Stimulated activated CD4-positive, alpha-beta T cell treated with anti-CD3 and anti-CD28 coated beads, Interleukin-2, amount 100 ng/mL, for 24 hours (primary cell): ENCODE measurements at places on chromosomes 5 and 9.

DNA sequence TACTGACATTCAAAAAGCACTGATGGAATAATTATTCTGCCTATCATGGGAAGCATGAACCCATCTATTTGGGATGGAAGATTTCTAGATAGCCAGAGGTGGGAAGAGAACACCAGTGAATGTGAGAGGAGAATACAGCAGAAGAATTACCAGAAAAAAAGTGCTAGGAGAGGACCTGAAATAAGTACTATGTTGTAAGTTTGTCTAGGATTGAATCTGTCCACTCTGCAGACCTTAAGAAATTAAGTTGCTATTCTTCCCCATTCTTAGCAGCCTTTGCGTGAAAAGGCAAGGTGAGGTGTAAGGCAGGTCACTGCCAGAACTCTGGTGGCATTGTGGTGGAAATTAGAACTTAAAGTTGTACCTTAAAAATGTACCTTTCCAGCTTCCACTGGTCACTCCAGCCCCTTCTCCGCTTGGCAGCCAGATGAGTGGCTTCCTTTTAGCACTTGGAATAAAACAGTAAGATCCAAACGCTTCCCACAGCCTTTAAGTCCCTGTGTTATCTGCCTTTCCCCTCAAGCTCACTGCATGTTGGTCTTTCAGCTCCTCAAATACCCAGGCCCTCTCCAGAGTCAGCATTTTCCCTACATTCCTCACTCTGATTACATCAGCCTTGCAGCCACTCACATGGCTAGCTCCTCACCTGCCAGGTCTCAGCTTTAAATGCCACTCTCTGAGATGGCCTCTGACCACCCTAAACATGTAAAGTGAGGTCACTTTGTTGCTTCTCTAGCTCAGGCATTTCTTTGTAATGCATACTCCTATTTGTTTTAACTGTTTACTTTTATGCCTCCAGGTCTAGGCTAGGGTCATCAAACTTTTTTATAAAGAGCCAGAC is 253.0 kb downstream of the EPB41L4A start:
- DNase-seq = no peak

- no peak for DNase-seq
Observed at GRCh38 chr5:111929867-111930266, 172.9 kb upstream of the NREP start.

- DNase-seq = no peak
Observed at GRCh38 chr9:125626187-125626586, 80.8 kb downstream of the MAPKAP1 start.

DNA sequence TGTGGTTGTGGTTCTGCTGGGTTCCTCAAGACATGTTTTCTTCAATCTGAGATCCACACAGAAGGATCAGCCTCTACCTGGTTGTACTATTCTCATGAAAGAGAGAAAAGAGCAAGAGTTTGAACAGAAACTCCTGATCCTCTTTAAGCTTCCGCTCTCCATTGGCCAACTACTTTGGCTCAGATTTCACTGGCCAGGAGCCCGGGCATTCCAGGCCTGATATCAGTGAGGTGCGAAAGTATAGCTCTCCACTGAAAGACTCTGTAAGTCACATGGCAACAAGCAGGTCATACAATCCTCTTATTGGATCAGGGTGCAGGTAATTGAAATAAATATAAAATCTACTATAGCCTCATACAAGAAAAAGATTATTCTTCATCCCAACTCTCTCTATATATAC is 920.5 kb downstream of the TLE4 start:
- DNase-seq = no peak

- no peak for DNase-seq
Observed at GRCh38 chr5:42570966-42571960, 148.0 kb downstream of the GHR start.

- no peak for DNase-seq
Observed at GRCh38 chr9:126222363-126222834, 104.2 kb upstream of the MVB12B start.

DNA sequence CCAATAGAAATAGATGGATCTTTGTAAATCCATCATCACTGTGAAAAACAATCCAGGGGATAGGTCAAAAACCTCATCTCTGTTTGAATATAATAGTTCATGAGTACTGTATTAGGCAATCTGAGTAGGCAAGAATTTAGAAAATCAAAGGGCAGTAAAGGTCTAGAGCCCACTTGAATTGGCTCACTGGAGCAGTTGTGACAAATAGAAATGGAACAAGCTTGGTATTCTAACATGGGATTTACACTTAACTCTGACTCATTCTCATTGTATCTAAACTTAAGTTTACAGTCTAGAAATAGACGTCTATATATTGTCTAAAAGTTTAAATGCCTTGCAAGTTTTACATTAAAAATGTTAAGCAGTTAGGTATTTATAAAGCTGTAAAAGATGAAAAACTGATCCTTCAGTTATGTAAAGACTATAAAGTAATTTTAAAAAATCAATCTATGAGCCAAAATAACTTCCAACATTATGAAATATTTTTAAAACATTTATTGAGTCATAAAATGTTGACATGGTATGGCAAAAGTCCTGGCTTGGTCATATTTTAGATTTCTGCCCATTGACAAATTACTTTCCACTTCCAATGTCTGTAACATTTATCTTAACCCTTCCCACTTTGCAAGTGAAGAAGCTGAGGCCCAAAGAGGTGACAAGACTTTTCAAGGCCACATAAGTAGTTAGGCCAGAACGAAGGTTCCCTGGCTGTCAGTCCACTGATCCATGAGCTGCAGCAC is 203.7 kb upstream of the NREP start:
- no peak for DNase-seq

DNA sequence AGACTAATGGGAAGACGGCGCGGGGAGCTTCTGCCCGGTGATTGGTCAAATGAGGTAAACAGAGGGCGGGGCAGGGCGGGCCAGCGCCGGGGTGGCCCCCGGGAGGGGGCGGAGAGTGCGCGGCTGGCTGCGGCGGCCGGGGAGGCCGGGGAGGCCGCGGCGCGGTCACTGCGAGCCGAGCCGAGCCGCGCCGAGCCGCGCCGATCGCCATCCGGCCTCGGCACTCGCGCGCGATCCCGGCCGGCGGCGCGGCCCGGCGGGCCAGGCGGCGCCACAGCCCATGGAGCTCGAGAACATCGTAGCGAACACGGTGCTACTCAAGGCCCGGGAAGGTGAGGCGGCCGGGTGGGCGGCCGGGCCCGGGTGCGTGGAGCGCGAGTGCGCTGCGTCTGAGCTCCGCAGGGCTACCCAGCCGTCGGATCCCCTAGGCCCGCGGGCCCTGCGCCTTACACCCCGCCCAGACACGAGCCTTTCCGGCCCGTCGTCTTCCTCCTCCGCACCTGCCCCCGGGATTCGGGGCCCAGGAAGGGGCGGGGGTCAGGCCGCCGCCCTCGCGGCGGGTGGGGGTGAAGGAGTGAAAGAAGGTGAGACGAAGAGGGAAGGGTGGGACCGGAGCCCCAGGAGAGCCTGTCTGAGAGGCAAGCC is at the start of gene GRK6:
Gene GRK6, plus strand, starts transcription at position 111 of the 645 bp plus-strand sequence. Its CDS starts 170 bp downstream, at position 281.
- DNase-seq = peak; percentile 75

DNA sequence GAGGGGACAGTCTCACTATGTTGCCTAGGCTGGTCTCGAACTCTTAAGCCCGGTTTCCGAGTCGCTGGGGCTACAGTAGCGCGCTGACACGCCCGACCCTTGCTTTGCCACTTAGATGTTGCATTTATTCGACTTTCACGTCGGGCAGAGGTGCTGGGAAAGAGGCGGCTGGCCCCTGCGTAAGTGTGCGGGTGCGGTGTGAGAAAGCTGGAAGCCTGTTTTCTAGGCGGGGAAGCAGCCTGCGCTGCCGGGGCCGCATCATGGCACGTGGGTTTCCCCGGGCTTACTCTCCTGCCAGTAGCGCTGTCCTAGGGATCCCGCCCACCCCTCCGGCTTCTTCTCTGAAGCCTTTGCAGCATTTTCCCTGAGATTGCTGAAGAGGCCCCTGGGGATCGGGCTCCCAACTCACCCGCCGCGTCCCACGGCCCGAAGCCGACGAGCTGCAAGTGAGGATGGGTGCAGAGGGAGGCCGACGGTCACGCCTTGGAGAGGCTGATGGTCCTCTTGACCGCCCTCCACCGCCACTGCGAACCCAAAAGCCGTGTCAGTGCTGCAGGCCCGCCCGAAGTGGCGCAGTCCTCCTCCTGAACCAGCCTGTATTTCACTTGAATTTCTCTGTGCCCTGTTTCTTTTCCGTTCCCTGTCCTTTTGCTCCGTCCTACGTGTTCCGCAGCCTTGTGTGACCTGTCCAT is 5.8 kb upstream of the TRIM41 start:
- DNase-seq = peak; percentile 66

- peak; percentile 27 for DNase-seq
Observed at GRCh38 chr5:149656576-149657182, 73.4 kb upstream of the PPARGC1B start.

DNA sequence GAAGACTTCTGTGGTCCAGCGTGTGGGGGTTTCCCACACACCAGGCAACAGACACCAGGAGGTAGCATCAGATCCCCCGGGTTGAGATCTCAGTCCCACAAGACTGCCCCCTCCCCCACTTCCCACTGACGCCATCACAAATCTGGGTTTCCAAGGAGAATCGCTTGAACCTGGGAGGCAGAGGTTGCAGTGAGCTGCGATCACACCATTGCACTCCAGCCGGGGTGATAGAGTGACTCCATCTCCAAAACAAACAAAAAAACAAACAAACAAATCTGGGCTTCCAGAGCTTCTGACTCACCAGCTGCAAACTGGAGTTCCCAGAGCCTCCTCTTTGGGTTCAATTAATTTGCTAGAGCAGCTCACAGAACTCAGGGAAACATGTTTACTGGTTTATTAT is 4.7 kb upstream of the GBGT1 start:
- DNase-seq = no peak

DNA sequence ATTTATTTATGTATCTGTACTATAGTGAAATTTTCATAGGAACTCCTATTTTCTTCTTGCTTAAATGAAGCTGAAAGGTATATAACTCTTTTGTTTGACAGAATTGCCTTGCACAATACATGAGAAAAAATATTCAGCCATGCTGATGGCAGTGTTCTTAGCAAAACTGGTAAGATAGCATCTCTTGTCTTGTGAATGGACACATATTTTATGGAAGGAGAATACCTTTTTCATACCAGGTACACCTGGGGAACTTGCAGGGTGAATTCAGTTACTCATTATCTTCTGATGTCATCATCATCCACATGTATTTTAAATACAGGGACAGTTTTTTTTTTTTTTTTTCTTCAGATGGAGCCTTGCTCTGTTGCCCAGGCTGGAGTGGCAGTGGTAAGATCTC is 49.4 kb downstream of the MAMDC2 start:
- DNase-seq = no peak

DNA sequence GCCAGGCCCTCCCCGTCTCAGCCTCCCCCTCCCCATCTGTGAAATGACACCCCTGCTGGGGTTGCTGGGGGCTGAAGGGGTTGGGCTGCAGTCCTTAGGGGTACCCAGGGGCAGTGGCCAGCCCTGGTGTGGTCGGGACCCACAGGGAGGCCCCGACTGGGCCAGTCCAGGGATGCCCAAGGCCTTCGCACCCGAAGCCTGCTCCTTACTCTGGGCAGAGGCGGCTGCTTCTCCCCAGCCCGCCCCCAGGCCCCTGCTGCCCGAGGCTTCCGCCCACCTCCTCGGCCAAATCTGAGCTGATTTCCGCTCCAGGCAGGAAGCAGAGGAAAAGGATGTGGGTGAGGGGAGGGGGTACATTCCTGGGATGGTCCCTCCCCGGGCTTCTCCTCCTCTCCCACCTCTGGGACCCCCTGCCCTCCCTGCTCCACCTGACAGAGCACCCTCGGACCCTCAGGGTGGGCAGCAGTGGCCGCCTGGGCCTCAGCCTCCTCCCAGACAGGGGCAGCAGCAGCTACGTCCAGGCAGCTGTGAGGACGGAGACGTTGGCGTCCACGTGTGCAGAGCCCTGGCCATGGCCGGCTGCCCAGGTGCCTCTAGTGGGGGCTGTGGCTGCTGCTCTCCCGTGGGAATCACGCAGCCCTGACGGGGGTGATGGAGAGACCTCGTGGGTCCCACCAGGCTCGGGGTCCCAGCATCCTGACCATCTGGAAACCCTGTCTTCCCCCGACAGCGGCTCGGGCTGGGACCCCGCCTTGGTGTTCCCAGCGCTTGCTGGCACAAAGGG is 4.2 kb upstream of the NRARP start:
- no peak for DNase-seq

- no peak for DNase-seq
Observed at GRCh38 chr5:31845361-31845760, 206.4 kb downstream of the PDZD2 start.

- no peak for DNase-seq
Observed at GRCh38 chr5:2780421-2781171, 29.1 kb upstream of the IRX2 start.
